ENCODE measurements at places on chromosomes 6 and 20. TPM values are rescaled to one million over a fixed set of nuclear protein-coding genes. Genes with fewer than 3 reads are reported as not detected.
A peak's percentile ranks its signal among the peaks of the same experiment; 100 is the strongest.

DNA sequence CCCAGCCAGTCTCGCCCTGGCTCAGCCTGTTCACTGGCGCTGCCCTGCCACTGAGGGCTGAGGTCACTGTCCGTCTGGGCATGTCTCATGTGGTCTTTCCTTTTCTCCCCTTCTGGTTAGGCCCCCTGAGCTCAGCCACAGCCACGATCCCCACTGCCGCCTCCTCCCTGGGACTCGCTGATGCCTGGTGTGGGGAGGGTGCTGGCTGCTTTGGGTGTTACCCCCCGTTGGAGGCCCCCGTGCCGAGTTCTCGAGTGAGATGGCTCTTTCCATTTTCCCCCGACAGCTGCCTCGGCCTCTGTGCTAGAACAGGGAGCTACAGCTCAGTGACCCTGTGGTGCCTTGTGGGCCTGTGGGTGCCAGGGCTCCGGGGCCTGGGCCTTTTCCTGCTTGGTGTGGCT is 14.9 kb upstream of the TCFL5 start:
- no peak overlapping the region for H3K27ac ChIP-seq
- peaks cover 12% of the 10 kb centered on the region for H3K4me1 ChIP-seq
- H3K36me3 ChIP-seq = peaks cover 12% of the 10 kb centered on the region
- no peak for DNase-seq

BANF2 gene
- not detected for total RNA-seq

STMND1 gene
- total RNA-seq = not detected

COL20A1 gene
- total RNA-seq = not detected

CST4 gene
- total RNA-seq = not detected

GPSM3 gene
- 16.2 TPM for total RNA-seq

PHACTR3 gene
- not detected for total RNA-seq

MUCL3 gene
- not detected for total RNA-seq

GRCh38 chr6:90940812-90941481 is 354.1 kb upstream of the MAP3K7 start:
- no peak for DNase-seq
- H3K4me3 ChIP-seq = no peak overlapping the region
- no peaks in the 10 kb centered on the region for H3K36me3 ChIP-seq
- H3K27ac ChIP-seq = no peak overlapping the region
- peaks cover 6% of the 10 kb centered on the region for H3K4me1 ChIP-seq

CD109 gene
- 47.3 TPM for total RNA-seq

- H3K27me3 ChIP-seq = no peaks in the 10 kb centered on the region
- no peak overlapping the region for H3K27ac ChIP-seq
- peaks cover 11% of the 10 kb centered on the region for H3K4me1 ChIP-seq
These were observed 28.3 kb downstream of the NSFL1C start for GRCh38 chr20:1438361-1438760.

DNA sequence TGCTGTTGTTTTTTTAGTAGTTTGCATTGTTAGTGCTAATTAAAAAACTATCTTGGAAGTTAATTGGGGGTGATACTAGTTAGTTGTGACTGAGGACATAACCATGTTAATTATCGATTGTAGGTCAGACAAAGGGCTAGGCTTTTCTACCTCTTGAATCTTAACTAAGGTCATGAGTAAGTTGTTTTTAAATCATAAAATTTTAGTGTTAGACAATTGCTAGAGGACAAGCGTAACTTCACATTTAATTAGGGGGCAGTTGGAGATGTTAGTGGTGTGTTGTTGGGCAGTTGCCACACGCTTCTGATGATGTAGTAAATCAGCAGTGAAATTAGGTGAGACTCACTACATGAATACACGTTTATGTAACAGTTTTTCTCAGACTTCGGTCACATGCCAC is 619.1 kb upstream of the FLRT3 start:
- H3K4me1 ChIP-seq = no peaks in the 10 kb centered on the region
- no peaks in the 10 kb centered on the region for H3K36me3 ChIP-seq
- DNase-seq = no peak
- H3K27me3 ChIP-seq = no peaks in the 10 kb centered on the region
- H3K4me3 ChIP-seq = no peak overlapping the region
- no peak overlapping the region for H3K27ac ChIP-seq

- H3K27ac ChIP-seq = no peak overlapping the region
- peaks cover 14% of the 10 kb centered on the region for H3K36me3 ChIP-seq
- H3K27me3 ChIP-seq = no peaks in the 10 kb centered on the region
These were observed 145.1 kb downstream of the PREX1 start for GRCh38 chr20:48682529-48683363.

PACSIN1 gene
- total RNA-seq = not detected

- H3K4me1 ChIP-seq = peaks cover 37% of the 10 kb centered on the region
- H3K27me3 ChIP-seq = no peaks in the 10 kb centered on the region
- DNase-seq = no peak
- H3K4me3 ChIP-seq = peak overlapping the region; percentile 70
- peak overlapping the region; percentile 25 for H3K27ac ChIP-seq
These were observed 695 bp upstream of the TGIF2 start for GRCh38 chr20:36572701-36573102.

Measured in SJSA1 (cell line).